ENCODE measurements at places on chromosomes 12 and 14.
A peak's percentile ranks its signal among the peaks of the same experiment; 100 is the strongest.

- DNase-seq = no peak
Measured at GRCh38 chr12:19003141-19003540, 126.4 kb upstream of the PLEKHA5 start.

- no peak for DNase-seq
Measured at GRCh38 chr12:73833746-73834145, 703.9 kb upstream of the ATXN7L3B start.

- peak; percentile 91 for DNase-seq
Measured at GRCh38 chr12:42469355-42470175, 120.0 kb downstream of the PRICKLE1 start.

- no peak for DNase-seq
Measured at GRCh38 chr14:34593740-34594375, 36.1 kb downstream of the SNX6 start.

DNA sequence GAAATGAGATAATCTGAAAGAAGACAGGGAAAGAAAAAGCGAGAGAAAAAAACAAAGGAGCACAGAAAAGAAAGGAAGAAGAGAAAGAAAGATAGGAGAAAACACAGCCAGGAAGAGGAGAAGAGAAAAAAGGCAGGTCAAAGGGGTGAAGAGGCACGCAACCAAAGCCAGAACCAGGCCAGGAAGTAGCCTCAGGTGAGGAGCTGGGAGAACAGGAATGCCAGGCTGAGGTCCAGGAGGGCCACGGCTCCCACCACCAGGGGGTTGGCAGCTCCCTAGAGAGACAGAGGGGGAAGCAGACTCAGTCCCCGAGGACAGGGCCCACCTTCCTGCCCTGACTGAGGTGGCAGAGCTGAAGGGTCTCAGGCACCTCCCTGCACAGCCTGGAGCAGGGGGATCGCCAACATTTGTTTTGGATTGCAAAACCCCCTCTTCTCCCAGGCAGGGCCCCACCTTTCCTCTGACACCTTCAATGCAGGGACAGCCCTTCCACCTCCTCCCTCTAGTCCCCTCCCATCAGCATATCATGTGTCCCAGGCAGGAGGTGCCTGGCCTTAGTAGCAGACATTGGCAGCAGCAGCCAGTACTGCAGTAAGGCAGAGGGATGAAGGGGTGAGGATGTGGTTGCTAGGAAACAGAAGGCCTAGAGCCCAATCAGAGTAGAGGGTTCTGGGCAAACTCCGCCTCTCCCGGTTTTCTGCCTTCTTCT is 2.0 kb upstream of the AP1G2 start:
- DNase-seq = peak; percentile 41

DNA sequence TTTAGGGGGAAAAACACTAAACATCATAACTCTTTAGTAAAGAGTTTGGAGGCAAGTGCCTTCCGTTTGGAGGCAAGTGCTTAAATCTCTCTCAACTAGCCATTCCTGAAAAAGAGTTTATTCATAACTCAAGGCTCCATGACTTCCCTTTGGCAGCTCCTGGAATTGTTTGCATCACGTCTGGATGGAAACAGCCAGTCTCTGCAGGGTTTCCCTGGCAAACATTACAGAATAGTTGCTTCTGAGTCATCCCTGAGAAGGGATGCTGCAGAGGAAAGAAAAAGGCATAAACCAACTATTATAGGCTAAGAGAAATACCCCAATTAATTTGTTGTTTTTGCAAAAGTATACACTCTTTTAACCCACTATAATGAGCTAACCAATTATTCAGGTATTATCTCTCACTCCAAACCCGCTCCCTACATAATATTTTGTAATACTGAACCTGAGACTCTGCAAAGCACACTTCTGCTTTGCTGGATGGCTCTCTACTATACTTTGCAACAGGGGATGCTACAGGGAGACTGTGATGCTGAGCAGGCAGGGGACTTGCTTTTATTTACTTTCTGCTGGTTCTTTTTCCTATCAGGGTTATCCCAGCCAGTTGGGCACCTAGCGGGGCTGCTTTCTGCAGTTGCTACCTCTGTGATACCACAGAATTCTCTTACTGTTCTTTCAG is 497.7 kb downstream of the FUT8 start:
- DNase-seq = no peak

DNA sequence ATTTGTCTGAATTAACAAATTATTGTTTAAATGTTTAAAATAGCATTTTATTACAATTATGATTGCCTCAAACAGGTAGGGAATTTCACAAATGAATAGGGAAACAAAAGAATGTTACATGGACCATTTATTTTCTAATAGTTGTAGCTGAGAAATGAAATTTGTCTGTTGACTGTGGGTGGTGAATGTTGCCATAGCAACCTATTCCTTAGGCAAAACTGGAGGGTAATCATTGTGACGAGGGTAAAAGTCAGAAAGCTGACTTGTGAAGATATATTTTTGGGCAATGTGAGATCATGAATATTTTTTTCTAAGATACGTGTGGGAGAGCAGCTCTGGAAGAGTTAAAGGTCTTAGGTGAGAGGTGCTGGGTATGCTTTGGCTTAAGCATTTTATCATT is 24.2 kb upstream of the CLEC14A start:
- no peak for DNase-seq

- no peak for DNase-seq
Measured at GRCh38 chr12:109767456-109767855, 53.8 kb downstream of the FAM222A start.

GRCh38 chr14:100573002-100573756 is 14.0 kb downstream of the BEGAIN start:
- no peak for DNase-seq

DNA sequence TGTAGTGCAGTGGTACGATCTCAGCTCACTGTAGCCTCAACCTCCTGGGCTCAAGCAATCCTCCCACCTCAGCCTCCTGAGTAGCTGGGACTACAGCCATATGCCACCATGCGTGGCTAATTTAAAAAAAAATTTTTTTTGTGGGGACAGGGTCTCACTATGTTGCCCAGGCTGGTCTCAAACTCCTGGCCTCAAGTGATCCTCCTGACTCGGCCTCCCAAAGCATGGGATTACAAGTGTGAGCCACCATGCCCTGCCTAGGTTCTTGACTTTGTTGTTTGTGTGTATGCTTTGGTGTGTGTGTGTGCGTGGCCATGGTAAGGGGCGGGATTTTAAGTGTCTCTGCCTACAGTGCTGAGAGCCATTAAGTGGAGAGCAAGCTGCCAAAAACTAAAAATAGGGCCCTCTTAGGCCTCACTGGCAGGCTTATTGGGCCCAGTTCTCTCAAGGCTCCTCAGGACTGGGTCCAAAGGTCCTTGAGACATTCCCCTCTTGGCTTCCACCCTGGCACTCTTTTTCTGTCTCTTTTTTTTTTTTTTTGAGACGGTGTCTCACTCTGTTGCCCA is 5.1 kb downstream of the COX14 start:
- DNase-seq = no peak

GRCh38 chr12:90809940-90810339 is 145.0 kb downstream of the CCER1 start:
- DNase-seq = no peak

- DNase-seq = peak; percentile 35
Measured at GRCh38 chr14:92513966-92514843, 624 bp downstream of the RIN3 start.

GRCh38 chr14:96267336-96267735 is 11.3 kb downstream of the BDKRB1 start:
- no peak for DNase-seq

- DNase-seq = no peak
Measured at GRCh38 chr12:81296556-81297305, 218.9 kb downstream of the ACSS3 start.

DNA sequence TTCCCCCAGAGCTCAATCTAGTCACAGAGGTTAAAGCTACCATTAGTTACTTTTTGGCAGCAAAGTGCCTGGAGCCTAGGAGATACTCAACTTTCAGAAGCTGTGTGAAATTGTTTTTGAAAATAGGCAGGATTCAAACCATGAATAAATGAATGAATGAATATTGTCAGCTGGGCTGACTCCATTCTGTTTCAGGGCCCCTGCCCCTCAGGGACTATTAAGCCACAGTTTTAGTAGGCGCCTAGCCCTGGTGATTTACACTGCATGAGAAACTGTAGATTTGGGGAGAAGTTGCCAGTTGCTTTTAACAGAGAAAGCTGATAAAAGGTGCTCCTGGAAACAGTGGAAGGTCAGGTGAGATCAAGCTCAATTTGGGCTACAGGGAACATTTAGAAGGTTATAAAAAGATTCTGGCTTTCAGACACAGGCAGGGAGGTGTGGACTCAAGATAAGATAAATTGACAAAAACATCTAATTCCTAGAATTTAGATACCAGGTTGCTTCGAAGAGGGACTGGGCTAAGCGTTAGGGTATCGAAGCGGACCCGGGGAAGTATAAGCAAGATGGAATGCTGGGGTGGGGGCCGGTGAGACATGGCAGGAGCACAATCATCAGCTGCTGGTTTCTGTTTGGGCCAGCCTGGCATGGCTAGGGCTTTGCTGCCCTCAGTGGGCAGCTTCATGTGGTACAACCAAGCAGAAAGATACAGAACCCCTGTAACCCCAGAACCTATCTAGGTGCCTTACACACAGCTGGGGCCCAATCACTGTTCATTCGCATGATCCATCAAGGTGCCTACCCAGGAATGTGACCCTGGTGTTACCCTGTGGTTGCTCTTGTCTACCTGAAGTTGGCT is 14.9 kb upstream of the CELA1 start:
- DNase-seq = no peak

DNA sequence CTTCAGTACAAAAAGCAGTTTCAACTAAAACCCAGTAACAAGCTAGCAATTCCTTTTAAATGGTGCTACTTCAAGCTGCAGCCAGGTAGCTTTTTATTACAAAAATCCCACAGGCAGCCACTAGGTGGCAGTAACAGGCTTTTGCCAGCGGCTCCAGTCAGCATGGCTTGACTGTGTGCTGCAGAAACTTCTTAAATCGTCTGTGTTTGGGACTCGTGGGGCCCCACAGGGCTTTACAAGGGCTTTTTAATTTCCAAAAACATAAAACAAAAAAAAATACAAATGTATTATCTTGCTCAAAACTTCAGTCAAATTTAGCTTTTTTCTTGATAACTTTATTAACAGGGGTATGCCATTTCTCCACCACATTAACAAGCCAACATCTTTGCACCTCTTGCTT is 3.6 kb upstream of the CLEC4E start:
- peak; percentile 88 for DNase-seq

- DNase-seq = peak; percentile 93
Measured at GRCh38 chr12:12562585-12563261, at the start of gene DUSP16. DUSP16 (minus strand) TSS chr12:12562863; CDS start chr12:12521098, 41,765 bp downstream.

- DNase-seq = no peak
Measured at GRCh38 chr14:36870776-36871175, 209.1 kb downstream of the PAX9 start.
